Kasumi-1 (cell line): ENCODE measurements at places on chromosomes 2 and 18.

DNA sequence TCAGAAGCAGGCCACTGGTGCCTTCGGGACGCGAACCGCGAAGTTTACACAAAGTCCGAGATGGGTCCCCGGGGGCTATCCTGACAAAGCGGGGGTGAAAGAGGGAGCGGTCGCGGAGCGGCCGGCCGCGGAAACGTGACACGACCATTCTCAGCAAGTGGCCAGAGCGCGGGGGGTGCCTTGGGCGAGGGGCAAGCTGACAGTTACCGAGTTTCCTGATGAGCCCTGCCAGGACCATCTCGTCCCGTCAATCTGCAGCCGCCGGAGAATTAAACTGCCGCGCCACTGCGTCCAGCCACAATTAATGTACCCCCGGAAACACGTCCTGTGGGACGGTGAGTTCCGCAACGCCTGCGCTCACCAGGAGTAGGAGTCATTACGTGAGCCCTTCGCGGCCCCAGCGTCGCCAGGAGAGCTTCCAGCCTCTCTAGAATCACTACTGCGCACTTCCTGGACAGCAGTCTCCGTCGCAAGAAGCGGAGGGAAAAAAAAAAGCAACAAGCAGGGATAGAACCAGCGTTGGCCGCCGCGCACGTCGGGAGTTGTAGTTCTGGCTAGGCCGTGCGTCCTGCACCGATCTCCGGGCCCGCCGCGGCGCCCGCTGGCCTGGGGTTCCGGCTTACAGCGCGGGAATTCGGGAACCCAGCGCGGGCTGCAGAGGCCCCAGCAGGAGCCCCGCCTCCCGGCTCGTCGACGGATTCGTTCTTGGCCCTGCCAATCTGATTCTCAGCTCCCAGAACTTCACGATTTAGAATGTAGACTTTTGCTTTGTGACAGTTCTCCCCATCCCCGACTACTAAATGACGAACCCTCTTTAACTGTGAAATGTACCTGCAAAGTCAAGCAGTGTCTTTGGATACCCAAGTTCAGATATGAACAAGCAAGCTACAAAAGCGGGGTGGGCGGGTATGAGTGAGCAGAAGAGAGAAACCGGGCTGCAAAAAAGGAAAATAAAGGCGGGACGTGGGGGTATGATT, at the start of gene RTTN:
Gene RTTN, minus strand, starts transcription at position 267 of the 977 bp plus-strand sequence. Its CDS starts 29 bp downstream, at position 238.
- peak; percentile 94 for DNase-seq

GRCh38 chr2:31141443-31142085, 3.3 kb upstream of the GALNT14 start:
- no peak for DNase-seq

- DNase-seq, result peak; percentile 23
Measured at GRCh38 chr2:231781798-231782726, 980 bp upstream of the PDE6D start.

- no peak for DNase-seq
Measured at GRCh38 chr18:79936641-79937040, 14.8 kb downstream of the SLC66A2 start.

GRCh38 chr18:13565228-13565627, 161.1 kb downstream of the FAM210A start:
- DNase-seq, result no peak

DNA sequence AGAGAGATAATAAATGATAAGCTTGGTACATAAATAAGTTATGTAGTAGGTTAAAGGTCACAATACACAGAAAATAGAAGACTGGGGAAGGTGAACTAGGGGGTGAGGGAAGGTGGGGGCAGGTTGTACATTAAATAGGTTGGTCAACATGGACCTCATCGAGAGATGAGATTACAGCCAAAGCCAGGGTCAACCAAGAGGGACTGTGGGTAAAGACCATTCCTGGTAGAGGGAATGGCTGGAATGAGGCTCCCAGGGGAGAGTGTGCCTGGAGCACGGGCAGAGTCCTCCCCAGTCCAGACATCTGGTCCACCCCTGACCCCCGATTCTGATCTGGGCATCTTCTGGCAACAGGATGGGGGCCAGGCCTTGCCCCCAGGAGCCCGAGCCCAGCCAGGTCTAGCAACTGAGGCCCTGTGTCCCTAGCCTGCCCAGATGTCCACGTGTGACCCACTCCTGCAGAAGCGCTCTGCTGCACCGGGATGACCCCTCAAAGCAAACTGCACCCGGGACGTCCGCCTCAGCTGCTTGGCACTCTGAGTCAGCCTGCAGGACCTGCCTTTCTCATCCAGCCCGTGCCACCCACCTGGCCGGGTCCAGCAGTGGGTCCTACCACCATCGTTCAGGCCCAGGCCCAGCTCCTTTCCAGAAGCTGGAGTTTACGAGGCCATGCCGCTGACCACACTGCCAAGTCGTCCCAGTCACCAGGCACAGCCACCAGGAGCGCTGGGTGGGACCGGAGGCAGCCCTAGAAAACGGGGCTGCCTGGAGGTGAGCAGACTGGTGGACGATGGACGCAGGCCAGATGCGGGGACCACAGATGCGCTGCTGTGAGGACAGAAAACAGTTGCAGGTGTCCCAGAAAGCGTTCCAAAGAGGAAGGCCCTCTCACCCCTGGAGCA, 56.2 kb upstream of the ID2 start:
- no peak for DNase-seq

- DNase-seq, result no peak
Measured at GRCh38 chr2:11781602-11782001, 35.2 kb downstream of the LPIN1 start.

- no peak for DNase-seq
Measured at GRCh38 chr2:177289824-177290628, 25.5 kb upstream of the NFE2L2 start.

DNA sequence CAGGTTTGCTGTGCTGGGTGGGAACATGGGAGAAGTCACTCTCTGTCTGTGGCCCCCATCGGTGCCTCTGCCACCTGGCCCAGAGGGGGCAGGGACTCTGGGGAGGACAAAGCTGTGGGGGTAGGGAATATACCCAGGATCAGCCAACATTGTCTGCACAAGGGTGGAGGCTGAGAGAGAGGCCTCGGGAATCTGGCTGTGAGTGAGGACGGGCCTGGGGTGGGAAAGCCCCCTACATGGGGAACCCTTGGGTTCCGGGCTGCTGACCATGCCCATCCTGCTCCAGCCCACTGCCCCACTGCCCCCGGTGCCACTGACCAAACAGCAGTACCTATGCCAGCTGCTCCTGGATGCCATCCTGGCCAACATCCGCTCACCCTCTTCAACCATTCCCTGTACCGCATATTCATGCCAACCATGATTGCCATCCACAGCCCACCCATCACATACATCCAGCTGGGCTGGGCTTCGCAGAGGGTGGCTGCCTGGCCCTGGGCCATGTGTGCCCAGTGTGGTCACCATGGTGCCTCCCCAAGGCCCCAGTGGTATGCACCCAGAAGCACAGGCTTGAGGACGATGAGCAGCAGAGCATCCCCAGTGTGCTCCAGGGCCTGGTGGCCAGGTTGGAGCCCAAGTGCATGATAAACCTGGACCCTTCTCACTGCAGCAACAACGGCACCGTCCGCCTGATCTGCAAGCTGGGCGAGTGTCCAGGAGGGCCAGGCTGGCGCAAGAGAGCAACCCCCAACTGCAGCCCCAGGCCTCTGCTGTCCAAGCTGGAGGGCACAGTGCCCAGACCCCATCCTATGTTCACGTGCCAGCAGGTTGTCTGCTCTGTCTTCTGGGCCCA, 6.9 kb upstream of the POTEF start:
- no peak for DNase-seq

- DNase-seq, result no peak
Measured at GRCh38 chr2:215742021-215742420, 271.3 kb downstream of the MREG start.

DNA sequence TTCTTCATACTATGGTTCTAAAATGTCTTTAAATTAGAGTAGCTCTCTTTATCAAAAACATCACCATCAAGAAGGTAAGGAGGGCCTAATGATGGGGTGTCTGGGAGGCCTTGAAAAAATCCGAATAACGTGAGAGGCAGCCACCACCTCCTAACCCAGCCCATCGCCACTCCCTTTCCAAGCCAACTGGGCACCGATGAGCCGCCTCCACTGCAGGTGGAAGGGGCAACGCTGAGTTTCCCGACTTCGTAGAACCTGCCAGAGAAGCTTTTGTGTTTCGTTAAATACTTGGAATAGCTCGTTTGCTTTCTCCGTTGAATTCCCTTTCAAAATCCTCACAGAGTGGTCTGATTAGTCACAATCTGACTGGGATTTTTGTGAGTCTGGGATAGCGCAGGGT, 22.0 kb upstream of the RPL31 start:
- DNase-seq, result no peak

GRCh38 chr2:29789911-29790485, 131.4 kb downstream of the ALK start:
- DNase-seq, result no peak

DNA sequence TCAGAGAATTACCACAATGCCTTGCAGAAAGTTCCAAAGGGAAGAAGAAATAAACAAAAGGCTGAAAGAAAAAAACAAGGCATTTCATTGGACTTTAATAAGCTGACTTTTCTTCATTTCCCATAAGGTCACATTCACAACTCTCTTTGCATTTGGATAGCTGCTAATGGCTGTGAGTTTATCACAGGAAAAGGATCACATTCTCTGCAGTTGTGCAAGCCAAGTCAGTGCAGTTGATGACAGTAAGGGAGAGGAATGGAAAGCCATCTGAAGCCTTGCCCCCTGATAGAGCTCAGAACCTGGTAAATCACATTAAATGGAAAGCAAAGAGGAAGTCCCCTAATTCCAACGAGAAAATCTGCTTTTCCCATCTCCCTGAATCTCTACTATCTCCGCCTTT, 950.6 kb downstream of the CNTNAP5 start:
- DNase-seq, result no peak

- DNase-seq, result no peak
Measured at GRCh38 chr2:187297801-187298200, 150.3 kb downstream of the CALCRL start.

DNA sequence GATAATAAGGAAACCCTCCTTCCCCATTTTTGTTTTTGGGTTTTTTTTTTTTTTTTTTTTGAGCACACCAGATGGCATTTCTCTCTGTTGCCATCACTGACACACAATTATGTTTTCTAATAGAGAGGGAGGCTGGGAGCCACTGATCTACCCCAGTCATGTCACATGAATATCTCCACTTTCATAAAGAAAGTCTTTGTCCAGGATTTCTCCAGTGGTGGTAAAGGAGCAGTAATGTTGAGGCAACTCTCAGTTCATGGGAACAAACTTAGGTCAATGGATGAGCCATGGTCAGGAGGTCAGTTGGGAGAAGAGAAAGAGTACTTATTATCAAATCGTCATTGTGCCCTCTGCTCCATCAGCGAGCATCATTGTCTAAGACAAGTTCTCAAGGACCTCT, 603.7 kb downstream of the ARHGAP15 start:
- DNase-seq, result no peak

- DNase-seq, result no peak
Measured at GRCh38 chr2:205366336-205367060, 315.8 kb upstream of the NRP2 start.

GRCh38 chr2:173993459-173993858, 28.3 kb upstream of the SP3 start:
- DNase-seq, result no peak

DNA sequence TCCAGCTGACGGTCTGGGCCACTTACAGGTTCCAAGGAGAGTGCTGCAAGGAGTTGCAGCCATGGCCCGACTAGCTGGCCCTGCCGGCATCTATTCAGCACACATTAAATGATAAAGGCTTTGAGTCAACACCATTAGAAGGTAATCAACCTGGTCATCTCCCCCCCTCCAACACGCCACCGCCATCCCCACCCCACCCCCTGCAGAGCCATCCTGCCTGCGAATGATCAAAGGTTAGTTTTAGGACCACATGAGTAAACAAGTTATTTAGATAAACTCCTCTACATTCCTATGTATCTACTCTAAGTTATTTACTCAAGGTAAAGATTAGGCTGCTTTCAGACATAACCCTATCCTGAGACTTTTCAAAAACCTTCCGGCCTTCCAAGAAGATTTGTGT, 349.3 kb upstream of the SLC39A10 start:
- DNase-seq, result no peak

DNA sequence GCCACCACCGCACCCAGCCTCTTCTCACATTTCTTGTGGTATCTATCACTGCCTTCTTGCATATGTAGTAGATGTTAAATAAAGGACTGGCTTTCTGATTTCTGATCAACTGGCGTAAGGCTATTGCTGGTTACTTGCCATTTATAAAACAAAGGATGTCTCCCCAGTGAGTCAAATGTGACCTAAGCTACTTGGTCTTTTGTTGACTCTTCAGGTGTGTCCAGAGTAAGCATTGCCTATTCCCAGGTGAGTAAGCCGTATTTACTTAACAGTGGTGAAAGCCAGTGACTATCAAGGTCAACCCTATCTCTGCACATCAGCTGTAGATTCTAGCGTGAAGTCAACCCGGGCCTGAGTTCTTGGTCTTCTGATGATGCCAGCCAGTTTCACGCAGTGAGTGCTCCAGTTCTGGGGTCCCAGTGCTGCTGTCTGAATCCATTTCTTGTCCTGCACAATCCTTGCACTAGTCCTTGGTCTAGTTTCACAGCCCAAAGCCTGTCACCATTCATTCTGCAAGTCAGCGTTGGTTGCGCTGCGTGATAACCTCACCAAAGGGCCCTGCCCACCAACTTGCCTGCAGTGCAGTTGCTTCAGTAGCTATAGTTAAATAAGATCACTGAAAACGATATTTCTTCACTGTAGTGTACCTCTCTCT, 120.2 kb downstream of the GBX2 start:
- DNase-seq, result no peak

DNA sequence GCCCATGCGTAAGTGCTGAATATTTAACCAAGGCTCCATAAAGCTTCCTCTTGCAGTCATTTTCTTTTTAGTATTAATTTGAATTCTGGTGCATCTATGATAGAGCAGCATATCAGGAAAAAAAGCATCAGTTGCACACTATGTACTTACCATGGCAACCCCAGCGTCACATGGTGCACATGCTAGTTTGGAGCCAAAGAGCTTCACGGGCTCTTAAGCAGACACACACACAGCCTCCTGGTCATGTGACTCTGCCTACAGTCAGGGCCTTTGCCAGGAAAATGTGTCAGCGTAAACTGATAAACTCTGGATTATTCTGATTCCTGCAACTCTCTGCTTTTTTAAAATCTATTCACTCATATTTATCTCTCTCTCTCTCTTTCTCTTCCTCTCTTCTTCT, 30.2 kb downstream of the NYAP2 start:
- DNase-seq, result no peak

DNA sequence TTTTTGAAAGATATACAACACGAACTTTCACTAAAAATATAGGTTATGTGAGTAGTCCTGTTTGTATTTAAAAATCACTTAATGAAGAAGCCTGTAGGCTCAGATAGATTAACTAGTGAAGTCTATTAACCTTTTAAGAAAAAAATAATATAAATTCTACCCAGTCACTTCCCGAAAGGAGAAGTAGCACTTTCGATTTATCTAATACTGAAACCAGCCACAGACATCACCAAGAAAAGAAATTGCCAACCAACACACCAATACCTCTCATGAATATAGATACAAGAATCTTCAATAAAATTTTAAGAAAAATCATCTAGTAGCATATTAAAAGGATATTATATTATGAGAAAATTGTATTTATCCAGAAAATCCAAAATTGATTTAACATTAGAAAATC, 160.5 kb downstream of the GALNT13 start:
- no peak for DNase-seq
